Neural crest cell (in vitro differentiated cells): ENCODE measurements at places on chromosomes 12 and 14. TPM values are rescaled to one million over a fixed set of nuclear protein-coding genes. Genes with fewer than 3 reads are reported as not detected.
A peak's percentile ranks its signal among the peaks of the same experiment; 100 is the strongest.

GRCh38 chr14:102374264-102374663, 11.5 kb downstream of the TECPR2 start:
- DNase-seq = no peak

DNA sequence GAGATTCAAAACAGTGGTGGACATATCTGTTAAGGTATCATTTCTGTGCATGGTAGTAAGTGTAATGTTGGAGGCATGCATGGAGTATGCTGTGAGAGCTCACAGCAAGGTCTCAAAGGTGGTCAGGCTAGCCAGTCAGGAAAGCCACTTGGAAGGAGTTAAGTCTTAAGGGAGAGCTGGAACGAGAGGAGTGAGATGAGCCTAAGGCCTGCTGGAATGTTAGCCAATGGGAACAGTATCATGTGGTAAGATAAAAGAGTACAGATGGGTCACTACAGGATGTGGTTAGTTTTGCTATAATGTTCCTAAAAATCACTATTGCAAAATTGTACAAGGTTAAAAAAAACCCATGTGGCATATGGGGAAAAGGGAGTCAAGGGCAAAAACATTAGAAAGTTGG, 311.7 kb upstream of the E2F7 start:
- no peak for DNase-seq

DNA sequence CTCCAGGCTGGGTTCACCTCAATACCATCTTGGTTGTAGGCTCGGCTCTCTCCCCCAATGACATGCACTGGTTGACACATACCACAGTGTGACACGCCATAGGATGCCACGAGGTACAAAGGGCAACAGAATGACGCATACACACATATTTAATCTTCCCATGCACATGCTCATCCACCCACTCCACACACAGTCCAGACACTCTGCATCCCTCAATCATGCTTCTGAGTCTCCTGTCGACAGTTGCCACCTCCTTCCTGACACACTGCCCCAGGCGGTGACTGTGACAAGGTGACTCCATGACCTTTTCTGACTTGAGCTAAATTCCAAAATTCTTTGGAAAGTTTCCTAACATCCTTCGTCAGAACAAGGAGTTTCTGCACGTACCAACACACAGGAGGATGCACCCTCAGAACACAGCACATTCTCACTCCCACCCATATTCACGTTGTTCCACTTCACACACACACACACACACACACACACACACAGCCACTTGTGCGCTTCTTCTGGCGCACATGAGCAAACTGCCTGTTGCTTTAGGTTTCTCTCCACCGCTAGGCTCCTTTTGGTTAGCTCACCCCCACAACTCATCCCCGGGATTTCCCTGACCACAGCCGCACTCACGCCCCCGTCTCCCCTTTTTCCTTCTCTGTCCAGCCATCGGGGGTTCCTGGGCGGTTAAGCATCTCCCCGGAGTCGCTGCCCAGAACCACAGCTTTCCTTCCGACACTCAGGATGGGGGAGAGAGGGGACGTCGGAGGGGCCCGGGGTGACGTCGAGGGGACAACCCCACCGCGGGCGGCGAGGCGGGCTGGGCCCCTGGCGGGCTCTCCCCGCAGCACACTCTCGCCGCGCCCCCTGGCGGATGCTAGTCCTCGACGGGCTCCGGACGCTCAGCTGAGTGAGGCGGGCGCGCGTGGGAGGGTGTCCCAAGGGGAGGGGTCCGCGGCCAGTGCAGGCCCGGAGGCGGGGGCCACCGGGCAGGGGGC, 536 bp upstream of the WNT1 start:
- peak; percentile 81 for DNase-seq

GRCh38 chr14:95951359-95951758, 74.7 kb downstream of the TUNAR start:
- no peak for DNase-seq

DNA sequence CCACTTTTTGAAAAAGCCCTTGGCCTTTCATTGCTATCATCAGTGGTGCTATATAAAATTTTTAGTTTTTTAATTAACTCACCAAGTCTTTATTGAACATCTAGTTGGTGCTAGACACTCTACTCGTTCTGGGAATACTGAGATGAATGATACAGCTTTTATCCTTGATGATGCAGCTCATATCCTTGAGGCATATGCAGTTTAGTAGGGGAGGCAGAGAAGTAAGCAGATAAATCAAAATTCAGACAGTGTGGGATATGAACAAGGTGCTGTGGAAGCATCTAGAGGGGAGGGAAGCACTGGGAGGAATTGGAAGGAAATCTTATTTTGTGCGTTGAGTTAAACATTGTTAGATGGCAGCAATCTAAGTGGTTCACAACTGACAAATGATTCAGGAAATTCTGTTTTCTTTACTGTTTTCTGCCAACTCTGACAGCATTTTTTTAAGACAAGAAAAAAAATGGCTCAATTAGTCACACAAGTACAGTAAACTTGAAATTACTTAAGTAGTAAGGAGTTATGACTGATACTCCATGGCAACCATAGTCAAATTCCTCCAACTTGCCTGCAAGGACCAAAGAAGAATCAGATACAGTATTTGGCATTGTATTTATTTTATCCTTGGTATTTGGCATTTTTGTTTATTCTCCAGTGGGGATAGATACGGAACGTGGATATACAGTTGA, 119.2 kb downstream of the TMTC2 start:
- no peak for DNase-seq

DNA sequence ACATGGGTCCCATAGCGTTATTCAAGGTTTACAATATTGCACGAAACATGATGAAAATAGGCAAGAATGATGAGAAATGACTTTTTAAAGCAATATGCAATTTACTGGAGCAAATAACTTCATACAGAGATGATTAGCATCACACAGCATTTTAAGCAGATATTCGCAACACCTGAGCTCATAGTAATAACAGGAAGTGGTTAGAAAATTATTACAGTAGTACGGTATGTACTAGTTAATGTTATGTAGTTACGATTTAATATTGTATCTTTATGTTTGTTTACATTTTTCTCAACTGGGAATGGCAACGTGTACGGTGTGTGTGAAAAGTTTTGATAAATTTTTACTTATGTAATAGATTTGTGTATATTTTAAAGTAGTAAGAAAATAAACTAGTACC, 102.6 kb downstream of the OSBPL8 start:
- DNase-seq = no peak

Gene ITPR2
- total RNA-seq = 13.9 and 16.7 TPM in 2 replicates

Gene TULP3
- total RNA-seq = 28.8 and 30.2 TPM in 2 replicates

GRCh38 chr14:74517731-74518130, 24.2 kb downstream of the ISCA2 start:
- no peak for DNase-seq

Gene RIMBP2
- 4.5 and 5.9 TPM in 2 replicates for total RNA-seq

GRCh38 chr12:29149691-29150281, 708 bp downstream of the FAR2 start:
- peak; percentile 10 for DNase-seq

- no peak for DNase-seq
Measured at GRCh38 chr12:4353785-4354208, 25.7 kb downstream of the FGF23 start.

- DNase-seq = no peak
Measured at GRCh38 chr12:129615001-129615400, 288.8 kb downstream of the TMEM132D start.

Gene NINJ2
- 0.42 TPM in 1 of 2 replicates, not detected in the other for total RNA-seq

DNA sequence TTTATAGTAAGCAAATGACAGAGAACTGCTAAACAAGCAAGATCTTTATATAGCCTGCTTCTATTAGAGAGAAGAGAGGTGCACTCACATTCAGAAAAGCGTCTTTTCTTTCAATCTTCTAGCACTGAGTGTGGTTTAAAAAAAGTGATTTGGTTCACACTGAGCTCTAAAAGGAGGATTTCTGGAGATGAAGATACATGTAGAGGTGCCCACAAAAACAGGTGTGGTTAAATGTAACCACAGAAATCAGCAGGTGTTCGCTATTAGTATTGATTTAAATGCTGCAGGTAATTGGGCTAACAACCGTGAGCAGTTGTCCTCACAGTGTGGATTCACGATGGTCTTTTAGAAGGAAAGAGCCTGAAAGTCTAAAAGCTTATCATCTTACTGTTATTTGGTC, 10.7 kb downstream of the PKP2 start:
- no peak for DNase-seq

Gene CLEC2B
- total RNA-seq = 0.19 TPM in 1 of 2 replicates, not detected in the other

GRCh38 chr12:102399653-102400052, 80.7 kb downstream of the IGF1 start:
- DNase-seq = no peak

GRCh38 chr12:53190108-53190729, 9.5 kb upstream of the CSAD start:
- peak; percentile 32 for DNase-seq

Gene APOLD1
- total RNA-seq = 4.8 and 6.0 TPM in 2 replicates

- DNase-seq = no peak
Measured at GRCh38 chr12:31005944-31006361, 67.7 kb upstream of the DDX11 start.

Gene CSAD
- total RNA-seq = 22.1 and 26.5 TPM in 2 replicates
